ENCODE measurements at places on chromosomes 2 and 18. TPM values are rescaled to one million over a fixed set of nuclear protein-coding genes. Genes with fewer than 3 reads are reported as not detected.

Gene PLGLB1
- total RNA-seq, result 1.3 TPM

- H3K27ac ChIP-seq, result no peak overlapping the region
- H3K4me1 ChIP-seq, result no peaks in the 10 kb centered on the region
- no peak overlapping the region for H3K4me3 ChIP-seq
- DNase-seq, result no peak
- H3K36me3 ChIP-seq, result no peaks in the 10 kb centered on the region
These were observed 1261.7 kb downstream of the DSC3 start for GRCh38 chr18:29780816-29781215.

DNA sequence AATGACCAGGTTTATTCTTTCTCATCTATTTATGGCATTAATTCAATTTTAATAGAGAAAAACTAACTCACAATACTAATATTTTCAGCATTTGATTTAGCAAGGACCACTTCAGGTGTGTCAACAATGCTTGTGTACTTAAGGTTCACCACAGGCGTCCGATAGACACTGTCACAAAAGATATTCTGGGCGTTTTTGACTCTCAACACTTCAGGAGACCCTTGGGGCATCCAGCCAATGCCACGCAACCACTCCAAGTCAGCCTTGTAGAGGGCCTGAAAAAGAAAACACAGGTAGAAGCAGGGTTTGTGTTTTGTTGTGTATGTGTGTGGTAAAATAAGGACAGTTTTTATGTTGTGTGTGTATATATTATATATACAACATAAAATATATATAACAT is 158.2 kb downstream of the NEB start:
- no peak overlapping the region for H3K27ac ChIP-seq
- no peaks in the 10 kb centered on the region for H3K4me1 ChIP-seq
- no peaks in the 10 kb centered on the region for H3K36me3 ChIP-seq
- no peaks in the 10 kb centered on the region for H3K27me3 ChIP-seq
- no peak overlapping the region for H3K4me3 ChIP-seq
- DNase-seq, result no peak

DNA sequence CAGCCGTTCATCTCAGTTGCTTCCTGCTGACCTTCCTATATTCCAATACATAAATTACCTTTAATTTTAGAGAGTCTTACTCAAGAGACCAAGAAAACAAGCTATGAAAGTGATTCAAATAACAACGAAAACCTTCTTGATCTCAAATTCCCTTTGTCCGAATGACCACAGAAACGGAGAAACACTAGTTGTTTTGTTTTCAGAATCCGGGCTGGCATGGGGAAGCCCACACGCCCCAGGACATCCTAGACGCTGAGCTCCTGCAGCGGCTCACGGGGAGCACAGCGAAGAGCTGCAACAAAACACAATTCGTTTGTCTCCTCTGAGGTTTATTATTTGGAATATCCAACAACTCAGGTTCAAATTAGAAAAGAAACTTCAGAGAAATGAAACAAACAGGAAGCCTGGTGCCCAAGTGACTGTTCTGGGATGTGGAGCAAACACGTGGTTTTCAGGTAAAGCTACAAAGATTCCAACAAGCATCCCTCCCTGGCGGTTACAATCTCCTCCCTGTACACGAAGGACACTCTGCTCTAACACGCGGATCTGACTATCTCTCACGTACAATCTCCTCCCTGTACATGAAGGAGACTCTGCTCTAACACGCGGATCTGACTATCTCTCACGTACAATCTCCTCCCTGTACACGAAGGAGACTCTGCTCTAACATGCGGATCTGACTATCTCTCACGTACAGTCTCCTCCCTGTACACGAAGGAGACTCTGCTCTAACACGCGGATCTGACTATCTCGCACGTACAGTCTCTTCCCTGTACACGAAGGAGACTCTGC is 237.5 kb downstream of the TWIST2 start:
- no peak overlapping the region for H3K27ac ChIP-seq
- H3K27me3 ChIP-seq, result no peaks in the 10 kb centered on the region
- H3K36me3 ChIP-seq, result no peaks in the 10 kb centered on the region
- no peak for DNase-seq
- H3K4me1 ChIP-seq, result no peaks in the 10 kb centered on the region

All from HCT116 (cell line).